ENCODE measurements at places on chromosomes 3 and 15. TPM values are rescaled to one million over a fixed set of nuclear protein-coding genes. Genes with fewer than 3 reads are reported as not detected.

GRCh38 chr15:64884679-64885078 is 27.0 kb upstream of the ANKDD1A start:
- no peak for DNase-seq

DNA sequence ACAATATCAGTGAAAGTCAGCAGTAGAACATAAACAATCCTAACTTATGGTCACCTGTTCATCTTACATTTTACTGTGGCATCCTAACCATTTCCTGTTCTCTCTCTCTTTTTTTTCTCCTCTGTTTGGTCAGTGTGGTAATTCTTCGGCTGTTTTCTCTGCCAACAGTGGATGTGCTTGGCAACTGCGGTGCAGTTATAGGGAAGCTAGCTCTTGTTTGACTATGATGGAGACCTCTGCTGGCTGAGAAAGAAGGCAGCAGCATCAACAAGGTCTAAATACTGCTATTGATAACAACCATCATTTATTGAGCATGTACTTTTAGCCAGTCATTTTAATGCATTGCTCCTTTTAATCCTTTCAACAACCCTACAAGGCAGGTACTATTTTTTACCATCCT is 723 bp upstream of the DRD3 start:
- DNase-seq: no peak

SLC24A5 gene
- not detected for total RNA-seq

- DNase-seq: no peak
Observed at GRCh38 chr3:69105320-69105719, 17.1 kb downstream of the LMOD3 start.

SPATA12 gene
- not detected for total RNA-seq

DNA sequence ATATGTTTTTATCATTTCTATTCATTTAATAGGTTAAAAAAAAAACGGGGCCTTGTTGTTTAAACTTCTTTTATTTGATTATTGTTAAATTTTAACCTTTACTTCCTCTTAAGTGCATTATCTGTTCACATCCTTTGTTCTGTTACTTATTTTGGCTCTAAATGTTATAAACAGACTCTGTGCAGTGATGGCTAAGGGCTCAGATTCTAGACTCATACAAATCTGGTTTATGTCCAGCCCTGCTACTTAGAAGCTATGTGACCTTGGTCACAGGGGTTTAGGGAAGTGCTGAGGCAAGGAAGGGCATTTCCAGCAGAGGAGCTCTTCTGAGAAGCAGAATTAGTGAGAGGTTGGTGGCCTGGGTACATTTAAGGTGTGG is 55.3 kb upstream of the VILL start:
- no peak for DNase-seq

DNA sequence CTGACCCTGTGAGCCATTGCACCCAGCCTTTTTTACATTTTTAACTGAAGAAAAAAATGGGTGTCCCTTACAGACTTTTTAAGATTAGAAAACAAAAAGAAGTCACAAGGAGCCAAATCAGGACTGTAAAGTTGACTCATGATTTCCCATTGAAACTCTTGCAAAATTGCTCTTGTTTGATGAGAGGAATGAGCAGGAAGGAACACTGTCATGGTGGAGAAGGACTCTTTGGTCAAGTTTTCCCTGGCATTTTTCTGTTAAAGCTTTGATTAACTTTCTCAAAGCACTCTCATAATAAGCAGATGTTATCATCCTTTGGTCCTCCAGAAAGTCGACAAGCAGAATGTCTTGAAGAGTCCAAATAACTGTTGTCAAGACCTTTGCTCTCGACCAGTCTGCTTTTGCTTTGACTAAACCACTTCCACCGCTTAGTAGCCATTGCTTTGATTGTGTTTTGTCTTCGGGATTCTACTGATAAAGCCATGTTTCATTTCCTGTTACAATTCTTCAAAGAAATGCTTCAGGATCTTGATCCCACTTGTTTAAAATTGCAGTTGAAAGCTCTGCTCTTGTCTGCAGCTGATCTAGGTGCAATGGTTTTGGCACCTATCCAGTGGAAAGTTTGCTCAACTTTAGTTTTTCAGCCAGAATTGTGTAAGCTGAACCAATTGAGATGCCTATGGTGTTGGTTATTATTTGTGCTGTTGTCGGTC is 369.4 kb downstream of the MAGI1 start:
- DNase-seq: no peak

- no peak for DNase-seq
Observed at GRCh38 chr15:63391669-63392360, 10.2 kb upstream of the CA12 start.

CATSPER2 gene
- total RNA-seq: 2.8 TPM

FAM107A gene
- 1.6 TPM for total RNA-seq
